GM03348 (cell line): ENCODE measurements at places on chromosomes 12 and 14.

GRCh38 chr14:48140804-48141203 is 465.4 kb upstream of the MDGA2 start:
- no peak for DNase-seq

DNA sequence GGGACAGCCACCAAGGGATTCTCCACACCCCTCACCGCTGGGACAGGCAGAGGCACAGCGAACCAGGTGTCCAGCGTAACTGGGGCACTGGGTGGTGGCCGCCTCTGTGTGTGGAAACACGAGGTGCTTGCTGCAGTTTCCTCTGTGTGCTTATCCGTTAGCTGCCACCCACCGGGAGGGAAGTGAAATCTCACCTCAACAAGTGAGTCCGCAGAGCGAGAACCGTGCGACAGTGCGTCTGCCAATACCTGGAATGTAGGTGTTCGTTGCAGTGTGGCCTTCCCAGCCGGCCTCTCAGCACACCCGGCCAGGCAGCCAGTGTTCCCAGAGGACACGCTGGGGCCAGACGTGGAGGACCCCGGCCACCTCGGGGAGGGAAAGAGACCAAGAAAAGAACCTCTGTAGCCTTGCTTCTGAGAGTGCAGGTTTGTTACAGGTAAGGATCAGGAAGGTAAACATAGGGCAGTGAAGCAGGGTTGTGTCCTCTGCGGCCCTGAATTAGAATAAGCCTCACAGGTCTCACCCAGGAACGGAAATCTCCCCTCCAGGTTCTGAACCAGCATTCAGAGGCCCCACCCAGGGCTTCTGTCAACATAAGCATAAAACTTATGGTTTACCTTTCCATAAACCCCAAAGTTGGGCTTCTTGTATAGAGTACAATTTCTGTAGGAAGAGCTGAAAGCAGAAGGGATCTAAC is 1.5 kb downstream of the BCL2L14 start:
- no peak for DNase-seq

DNA sequence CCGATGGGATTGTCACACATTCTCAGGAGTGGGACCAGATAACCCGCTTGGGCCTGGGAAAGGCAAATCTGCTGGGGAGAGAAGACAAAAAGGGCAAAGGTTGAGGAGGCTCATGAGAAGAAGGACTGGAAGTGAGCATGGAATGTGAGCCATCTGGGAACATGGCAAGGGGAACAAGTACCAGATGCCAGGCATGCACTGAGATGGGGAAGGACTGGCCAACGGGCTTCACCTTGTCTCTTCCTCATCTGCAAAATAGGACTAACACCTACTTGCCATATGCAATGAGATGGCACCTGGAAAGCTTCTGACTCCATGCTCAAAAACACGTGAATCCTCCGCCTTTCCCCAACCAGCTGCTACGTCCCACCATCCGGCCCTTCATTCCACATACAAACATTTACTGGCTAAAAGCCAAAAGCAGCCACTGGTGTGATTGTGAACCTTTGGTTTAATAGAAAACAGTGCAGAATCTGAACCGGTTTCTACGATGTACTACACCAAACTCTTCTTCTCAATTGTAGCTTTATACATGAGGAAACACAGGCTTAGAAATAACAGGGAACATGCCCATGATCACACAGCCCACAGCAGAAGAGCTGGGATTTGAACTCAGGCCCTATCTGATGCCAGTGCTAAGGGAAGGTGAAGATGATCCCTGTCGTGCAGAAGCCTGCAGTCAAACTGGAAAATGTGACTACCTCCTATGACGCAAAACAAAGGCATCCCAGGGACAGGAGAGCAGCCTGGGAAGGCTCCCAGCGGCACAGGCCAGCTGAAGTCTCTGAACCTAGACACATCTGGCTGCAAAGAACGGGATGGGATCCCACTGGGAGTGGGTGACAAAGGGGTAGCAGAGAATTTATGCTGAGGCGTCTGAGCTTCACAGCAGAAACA is 112.1 kb downstream of the TTC7B start:
- no peak for DNase-seq

GRCh38 chr14:90295870-90296516 is 35.7 kb downstream of the NRDE2 start:
- no peak for DNase-seq

GRCh38 chr12:6104842-6105241 is 19.6 kb downstream of the VWF start:
- DNase-seq, result no peak

GRCh38 chr14:96109596-96110355 is 70.6 kb downstream of the C14orf132 start:
- no peak for DNase-seq

GRCh38 chr14:104678346-104678745 is 11.1 kb upstream of the INF2 start:
- peak; percentile 72 for DNase-seq

GRCh38 chr14:89957791-89958190 is 2.1 kb downstream of the TDP1 start:
- no peak for DNase-seq

GRCh38 chr14:74661726-74662450 is 49.9 kb upstream of the LTBP2 start:
- no peak for DNase-seq

DNA sequence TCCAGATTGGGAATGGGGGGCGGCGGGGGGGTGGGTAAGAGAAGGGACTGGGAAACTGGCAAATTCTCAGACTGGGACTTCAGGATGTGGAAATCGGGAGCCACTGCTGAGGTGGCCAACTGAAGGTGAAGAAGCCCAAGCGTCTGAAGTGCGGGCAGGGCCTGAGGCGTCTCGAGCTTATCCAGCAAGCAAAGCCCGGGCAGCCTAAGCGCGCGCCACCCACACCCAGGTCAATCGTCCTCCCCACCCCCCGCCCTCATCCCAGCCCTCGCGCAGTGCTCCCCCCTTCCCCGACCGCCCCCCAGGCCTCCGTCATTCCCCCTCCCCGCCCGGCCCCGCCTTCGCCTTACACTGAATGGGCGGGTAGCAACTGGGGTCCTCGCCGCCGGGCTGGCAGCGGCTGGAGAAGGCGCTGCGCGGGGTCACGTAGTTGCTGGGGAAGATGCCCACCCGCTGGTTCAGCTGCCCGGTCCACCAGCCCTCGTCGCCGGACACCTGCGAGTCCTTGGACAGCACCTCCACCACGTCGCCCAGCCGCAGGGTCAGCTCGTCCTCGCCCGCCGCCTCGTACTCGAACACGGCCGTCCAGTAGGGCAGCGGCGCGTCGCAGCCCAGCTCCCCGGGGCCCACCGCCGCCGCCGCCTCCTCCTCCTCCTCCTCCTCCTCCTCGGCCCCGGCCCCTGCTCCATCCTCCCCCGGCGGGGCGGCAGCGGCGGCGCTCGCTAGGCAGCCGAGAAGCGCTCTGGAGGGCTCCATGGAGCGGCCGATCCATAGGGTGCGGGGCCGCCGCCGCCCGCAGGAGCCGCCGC is 693 bp downstream of the MAP3K9 start:
- DNase-seq, result no peak

DNA sequence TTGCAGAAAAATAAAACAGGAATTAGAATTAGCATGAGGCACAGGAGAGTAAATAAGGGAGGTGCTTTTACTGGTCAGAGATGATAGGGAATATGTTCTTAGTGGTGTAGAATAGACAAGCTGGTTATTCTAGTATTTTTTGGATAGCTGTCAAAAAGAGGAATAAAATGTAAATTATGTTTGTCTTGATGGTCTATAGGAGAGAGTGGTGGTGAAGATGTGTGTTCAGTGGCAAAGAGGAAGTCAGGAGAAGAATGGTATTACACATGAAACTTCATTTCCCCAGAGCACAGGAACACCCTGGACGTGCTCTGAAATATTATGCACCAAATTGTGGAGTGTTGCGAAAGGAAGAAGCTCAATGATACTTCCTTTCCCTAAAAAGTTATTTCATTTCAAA is 27.8 kb downstream of the MUCL1 start:
- DNase-seq, result no peak
